ENCODE measurements at places on chromosomes 1 and 21.

DNA sequence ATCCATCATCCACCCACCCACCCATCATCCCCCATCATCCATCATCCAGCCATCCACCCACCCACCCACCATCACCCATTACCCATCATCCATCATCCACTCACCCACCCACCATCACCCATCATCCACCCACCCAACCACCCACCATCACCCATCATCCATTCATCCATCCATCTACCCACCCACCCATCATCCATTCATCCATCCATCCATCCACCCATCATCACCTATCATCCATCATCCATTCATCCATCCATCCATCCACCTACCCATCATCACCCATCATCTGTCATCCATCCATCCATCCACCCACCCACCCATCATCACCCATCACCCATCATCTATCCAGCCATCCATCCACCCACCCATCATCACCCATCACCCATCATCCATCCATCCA, 81.5 kb downstream of the ADARB1 start:
- DNase-seq, result no peak

DNA sequence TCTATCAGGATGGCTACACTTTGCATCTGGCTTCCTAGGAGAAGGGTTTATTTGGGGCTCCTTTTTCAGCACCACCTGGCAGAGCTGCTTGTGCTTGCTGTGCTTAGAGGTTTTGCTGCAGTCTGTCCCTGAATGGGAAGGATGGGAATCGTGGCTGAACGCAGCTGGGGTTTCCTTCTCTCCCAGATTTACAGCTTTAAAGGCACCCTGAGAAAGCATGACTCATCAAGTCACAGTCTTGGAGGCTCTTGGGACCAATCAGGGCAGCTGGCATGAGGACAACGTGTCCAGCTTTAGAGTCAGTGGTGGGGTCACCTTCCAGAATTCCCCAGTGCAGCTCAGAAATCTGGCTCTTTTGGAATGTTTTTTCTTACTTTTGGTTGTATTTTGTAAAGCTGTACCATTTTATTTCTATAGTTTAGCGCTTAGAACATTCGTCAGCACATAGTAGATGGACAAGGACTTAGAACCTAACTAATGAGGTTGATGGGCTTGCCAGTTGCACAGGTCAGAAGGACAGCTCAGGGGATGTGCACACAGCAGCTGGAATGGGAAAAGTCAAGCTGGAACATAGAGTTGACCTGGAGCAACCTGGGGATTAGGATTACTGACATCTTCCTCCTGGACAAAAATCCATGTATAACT, 222.6 kb downstream of the PRDM2 start:
- DNase-seq, result no peak

- no peak for DNase-seq
Measured at GRCh38 chr21:21039624-21040170, 41.5 kb downstream of the NCAM2 start.

- no peak for DNase-seq
Measured at GRCh38 chr21:20902511-20902910, 95.7 kb upstream of the NCAM2 start.

DNA sequence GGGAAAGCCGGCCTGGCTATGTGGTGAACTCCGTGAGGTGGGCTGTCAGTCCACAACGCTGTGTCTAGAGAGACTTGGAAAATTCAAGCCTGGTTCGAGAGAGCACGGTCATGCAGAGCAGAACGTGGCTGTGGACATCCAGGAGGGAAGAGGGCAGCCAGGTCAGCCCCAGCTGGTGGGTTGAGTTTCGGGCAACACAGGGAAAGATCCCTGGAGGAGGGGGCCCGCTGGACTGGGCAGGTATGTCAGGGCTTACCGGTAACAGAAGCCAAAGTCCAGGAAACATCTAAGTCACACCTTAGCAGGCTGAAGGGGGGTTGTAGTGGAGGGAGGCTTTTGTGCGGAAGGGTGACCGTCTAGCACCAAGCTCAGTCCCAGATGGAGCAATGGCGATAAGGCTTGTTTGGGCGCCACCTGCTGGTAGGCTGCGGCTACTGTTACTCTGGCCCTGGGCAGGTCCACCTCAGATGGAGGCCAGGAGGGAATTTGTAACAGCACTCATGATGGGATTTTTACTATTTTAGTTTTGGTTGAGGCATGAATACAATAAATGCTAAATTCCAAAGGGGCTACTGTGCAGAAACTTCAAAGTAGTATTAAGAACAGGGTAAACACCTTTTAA, 143.3 kb upstream of the ZNF644 start:
- DNase-seq, result peak; percentile 68
